ENCODE measurements at places on chromosomes 3 and 15.

- DNase-seq: no peak
These were observed 294.0 kb upstream of the ATP10A start for GRCh38 chr15:26157081-26157480.

DNA sequence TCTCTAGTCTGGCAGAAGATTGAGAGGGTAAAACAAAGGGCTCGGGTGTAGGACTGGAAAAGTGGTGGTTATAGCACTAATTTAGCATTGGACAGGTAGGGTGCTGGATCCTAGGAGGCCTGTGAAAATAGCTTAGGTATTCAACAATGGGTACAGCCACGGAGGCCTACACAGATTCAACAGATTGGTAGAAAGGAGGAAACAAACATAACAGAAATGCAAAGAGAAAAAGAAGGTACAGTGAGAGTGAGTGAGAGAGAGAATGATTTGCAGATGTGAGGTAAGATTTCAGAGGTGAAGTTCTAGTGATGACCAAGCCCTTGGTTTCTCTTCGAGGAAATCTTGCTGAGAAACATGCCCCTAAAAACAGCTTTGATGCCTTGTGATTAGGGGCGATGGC lies 37.9 kb downstream of the ADIPOQ start:
- no peak for DNase-seq

DNA sequence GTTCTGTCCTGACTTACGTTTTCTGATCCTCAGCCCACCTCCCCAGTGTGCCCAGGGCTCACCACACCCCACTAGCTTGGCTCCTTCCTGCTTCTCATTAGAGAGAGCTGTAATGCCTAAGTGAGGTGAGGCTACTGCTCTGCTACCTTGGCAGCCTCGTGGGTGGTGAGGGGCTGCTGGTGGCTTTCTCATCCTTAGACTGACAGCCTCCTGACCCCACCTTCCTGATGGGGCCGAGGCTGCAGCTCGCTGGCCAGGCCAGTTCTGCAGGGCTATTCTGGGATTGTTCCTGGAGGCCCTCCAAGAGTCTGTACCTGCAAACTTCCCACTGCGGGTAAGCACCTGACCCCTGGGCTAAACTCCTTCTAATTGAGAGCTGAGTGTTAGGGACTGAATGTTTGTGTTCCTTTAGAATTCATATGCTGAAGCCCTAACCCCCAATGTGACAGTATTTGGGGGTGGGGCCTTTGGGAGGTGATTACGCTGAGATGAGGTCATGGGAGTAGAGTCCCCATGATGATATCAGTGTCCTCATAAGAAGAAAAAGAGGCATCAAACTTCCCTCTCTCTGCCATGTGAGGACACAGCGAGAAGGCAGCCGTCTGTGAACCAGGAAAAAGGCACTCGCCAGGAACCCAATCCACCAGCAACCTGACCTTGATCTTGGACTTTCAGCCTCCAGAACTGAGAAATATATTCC lies 38.1 kb upstream of the IQSEC1 start:
- no peak for DNase-seq

GRCh38 chr3:105119801-105120340 lies 246.8 kb upstream of the ALCAM start:
- DNase-seq: no peak

GRCh38 chr3:126542340-126543241 lies 16.1 kb downstream of the C3orf22 start:
- DNase-seq: no peak

GRCh38 chr3:186879781-186880180 lies 37.3 kb downstream of the ADIPOQ start:
- DNase-seq: no peak

DNA sequence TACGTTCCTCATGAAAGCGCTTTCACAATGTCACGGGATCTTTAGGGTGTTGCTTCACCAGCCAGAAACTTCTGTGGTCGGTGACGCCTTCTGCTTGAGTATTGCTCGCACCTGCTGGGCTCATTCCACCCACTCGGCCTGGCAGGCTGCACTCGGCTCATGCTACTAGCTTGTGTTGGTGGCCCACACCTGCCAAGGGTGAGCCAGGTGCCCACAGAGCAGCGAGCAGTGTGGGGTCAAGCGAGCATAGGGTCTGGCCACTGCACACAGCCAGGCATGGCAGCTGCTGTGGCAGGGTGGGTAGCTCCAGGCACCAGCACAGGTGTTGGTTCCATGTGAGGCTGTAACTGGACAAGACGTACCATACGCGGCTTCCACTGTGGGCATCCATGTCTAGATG lies 202.9 kb upstream of the CADM2 start:
- DNase-seq: no peak

- DNase-seq: no peak
These were observed 841 bp downstream of the POGLUT1 start for GRCh38 chr3:119469418-119470189.

- DNase-seq: no peak
These were observed 105.0 kb upstream of the GOLGA6L6 start for GRCh38 chr15:20646529-20647142.

DNA sequence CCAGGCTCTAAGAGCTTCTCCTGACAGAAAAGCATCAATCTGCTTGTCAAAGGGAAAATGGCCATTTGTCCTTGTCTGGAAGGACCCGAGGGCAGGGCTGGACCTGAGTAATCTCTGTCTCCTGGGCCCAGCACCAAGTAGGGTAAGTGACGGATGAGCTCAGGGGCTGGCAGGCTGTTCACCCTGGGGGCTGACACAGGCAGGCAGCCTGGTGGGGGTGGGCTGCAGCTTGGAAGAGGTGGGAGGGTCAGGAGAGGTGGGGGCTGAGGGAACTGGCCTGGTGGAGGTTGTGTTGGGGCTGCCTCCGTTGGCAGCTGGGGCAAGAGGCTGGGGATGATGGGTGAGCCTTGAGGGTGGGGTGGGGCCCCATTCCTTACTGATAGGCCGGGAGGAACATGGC lies 42.3 kb upstream of the ADPGK start:
- no peak for DNase-seq

DNA sequence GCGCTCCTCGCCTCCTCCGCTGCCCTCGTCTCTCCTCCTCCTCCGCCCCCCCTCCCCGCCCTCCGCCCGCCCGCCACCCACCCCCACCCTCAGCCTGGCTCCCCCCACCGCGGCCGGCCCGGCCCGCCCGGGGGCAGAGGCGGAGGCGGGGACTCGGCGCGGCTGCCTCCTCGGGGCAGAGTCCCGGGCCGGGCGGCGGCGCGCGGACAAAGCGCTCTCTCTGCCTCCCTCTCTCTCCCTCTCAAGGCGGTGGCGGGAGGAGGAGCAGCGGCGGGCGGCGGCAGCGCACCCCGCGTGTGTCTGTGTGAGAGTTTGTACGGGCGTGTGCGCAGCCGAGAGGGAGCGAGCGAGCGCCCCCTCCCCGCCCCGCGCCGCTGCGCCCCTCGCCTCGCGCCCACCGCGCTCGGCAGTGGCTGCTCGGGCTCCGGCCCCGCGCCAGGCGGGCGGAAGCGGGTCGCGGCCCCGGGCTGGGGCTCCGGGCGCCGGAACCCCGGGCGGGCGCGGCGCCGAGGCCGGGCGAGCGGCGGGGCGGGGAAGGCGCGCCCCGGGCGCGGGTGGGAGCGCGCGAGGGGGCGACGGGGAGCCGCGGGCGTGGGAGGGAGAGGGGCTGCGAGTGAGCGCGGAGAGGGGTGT lies at the start of gene IGF2BP2:
Gene IGF2BP2, minus strand, starts transcription at position 37 of the 633 bp plus-strand sequence. CDS start 82 bp downstream, outside the sequence.
- peak; percentile 55 for DNase-seq

- no peak for DNase-seq
These were observed 10.1 kb downstream of the SRP14 start for GRCh38 chr15:40028853-40029252.

DNA sequence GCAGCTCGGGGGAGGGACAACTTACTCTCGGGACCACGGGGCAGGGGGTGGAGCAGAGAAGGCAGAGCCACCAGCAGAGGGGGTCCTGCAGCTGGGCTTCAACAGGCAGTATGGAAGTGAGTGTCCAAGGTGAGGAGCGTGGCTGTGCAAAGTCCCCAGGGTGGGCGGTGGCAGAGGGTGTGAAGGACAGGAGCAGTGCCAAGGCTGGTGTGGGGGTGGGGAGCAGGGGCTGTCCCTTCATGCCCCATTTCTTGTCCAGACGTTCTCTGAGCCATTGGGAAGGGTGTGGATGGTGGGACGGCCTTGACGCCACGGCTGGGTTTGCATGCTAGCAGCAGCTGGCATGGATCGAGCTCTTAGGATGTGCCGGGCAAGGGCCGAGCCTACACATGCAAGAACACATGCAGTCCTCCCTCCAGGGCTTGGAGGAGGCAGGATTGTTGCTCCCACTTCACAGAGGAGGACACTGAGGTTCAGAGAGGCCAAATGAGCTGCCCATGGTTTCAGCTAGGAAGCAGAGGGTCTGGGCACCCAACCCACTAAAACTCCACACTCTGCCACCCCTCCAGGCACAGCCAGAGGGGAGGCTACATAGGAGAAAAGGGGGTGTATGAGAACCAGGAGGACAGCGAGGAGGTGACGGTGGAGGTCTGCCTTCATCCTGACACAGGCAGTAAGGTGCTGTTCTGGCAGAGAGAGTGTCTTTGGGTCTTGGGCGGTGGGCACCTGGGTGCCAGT lies 93.6 kb downstream of the TBC1D2B start:
- DNase-seq: no peak

- DNase-seq: no peak
These were observed 88.1 kb downstream of the ADAMTS17 start for GRCh38 chr15:100253640-100254039.

DNA sequence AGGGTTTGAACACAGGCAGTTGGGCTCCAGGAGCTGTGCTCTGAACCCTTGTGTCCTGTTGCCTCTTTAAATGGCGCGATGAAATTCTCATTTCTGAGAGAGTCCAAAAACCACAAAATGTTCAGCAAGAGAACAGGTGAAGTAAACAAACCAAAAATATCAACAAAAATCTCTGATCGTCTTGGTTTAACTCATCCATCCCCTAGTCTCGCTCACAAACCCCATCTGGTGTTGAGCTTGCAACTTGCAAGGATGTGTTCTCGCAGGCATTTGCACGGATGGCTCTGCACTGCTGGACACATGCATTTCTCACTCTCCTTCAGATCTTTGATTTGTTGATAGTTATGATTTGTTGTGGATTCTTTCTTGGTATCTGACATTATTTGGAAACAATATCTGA lies 31.1 kb downstream of the FAH start:
- no peak for DNase-seq

DNA sequence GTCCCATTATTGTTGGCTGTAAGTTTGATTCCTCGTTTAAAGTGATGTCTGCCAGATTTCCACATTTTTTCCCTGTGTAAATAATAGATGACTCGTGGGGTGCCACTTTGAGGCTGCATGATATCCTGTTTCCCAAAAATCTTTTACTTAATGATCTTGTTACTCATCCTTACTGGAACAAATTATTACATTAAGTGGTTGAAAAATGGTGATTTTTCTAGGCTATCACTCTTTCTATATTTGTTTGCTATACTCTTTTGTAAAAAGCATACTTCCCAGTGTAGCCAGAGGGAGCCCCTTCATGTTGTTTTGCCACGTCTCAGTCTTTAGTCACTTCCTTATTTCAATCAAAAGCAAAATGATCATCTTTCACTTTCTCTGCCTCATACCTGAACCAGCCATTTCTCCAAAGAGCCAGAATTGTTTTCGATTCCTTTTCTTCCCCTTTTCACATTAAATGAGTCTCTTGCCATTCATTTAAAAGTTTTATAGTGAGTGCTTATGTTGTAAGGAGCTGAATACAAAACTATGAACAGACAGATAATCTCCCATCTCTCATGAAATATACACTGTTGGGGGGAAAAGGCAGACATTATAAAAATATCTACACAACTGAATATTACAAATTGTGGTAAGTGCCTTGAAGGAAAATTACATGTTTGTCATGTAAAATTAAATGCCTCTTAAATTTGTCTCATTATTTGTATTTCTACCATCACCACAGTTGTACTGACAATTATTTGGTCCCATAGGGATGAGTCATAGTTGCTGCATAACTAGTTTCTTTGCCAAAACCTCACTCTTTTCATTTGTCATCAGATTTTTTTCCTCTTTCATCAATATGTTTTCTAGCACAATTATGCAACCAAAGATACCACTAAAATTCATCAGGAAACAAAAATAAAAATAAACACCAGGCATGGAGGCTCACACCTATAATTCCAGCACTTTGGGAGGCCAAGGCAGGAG lies 41.5 kb downstream of the ADGRG7 start:
- no peak for DNase-seq

DNA sequence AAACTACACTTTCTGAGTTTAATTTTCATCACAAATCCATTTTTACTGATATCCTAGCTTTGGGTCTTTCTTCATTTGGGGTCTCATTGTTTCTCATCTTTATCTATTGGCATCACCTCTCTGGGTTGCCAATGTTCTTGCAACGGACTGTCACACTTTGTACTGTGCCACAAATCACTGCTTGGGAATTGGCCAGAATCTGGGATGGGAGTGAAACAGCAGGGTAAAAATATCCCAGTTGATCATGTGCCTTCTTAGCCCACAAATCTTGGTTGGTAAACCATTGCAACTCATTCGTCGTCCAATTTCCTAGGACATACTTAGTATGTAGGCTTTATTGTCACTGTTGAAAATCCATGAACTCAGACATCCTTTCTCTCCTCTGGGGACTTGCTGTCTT lies 698.5 kb downstream of the OTOL1 start:
- no peak for DNase-seq

GRCh38 chr3:41202834-41203345 lies 3.6 kb downstream of the CTNNB1 start:
- DNase-seq: no peak

DNA sequence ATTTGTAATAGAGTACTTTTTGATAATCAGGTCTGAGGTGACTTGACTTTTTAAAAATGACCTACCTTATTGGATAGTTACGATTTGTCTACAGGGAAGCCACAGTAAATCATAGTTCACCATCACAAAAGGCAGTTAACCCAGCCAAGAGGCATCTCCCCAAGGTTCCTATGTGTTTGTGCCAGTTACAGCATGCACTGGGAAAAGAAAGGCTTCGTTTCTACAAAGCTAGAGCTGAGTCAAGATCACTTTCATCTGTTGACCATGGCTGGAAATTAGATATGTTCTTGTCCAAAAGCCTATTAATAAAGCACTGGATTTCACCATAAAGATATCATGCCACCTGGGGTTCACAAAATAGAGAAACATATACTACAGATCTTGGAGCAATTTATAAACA lies 139.9 kb downstream of the GREM1 start:
- no peak for DNase-seq

DNA sequence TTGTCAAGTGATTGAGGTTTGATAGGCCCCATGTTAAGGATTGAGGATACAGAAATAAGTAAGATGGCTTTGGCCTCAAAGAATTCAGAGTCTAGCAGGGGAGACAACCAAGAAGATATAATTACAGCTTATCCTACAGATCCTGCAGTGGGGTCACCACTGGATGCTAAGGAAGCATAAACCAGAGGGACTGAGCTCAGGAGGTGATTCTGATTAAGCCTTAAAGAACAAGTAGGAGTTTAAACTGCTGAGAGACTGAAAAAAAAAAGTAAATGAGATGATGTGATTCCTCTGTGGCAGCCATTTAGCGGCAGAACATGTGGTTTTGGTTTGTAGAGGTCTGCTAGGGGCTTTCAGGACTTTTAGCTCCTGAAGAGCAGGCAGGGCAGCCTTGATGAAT lies 72.1 kb upstream of the ROPN1 start:
- DNase-seq: no peak

- DNase-seq: no peak
These were observed 1.3 kb downstream of the MAP2K1 start for GRCh38 chr15:66388043-66388363.
